Stimulated activated CD8-positive, alpha-beta memory T cell treated with anti-CD3 and anti-CD28 coated beads, Interleukin-2, amount 100 ng/mL, for 1 hour (primary cell): ENCODE measurements at places on chromosomes 16 and 17.

DNA sequence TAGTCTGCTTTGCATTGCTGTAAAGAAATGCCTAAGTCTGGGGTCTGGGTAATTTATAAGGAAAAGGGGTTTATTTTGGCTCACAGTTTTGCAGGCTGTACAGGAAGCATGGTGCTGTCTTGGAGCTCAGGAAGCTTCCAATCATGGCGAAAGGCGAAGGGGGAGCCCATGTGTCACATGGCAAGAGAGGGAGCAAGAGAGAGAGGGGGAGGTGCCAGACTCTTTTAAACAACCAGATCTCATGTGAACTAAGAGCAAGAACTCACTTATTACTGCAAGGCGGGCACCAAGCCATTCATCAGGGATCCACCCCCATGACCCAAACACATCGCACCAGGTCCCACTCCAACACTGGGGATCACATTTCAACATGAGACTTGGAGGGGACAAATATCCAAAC is 148.2 kb upstream of the HS3ST2 start:
- no peak for DNase-seq

- no peak for DNase-seq
Observed at GRCh38 chr16:74568961-74569631, 37.8 kb downstream of the GLG1 start.

DNA sequence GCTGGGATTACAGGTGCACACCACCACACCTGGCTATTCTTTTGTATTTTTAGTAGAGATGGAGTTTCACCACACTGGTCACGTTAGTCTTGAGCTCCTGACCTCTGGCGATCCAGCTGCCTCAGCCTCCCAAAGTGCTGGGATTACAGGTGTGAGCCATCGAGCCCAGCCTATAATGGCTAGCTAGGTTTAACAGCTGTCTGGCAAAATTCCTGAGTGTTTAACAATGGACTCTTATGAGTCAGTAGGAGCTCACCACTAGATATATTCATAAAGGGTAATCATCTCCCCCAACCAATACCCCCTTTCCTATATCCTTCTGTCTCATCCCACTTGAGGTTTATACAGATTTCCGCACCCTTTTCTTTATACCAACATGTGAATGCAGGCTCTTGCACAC is 91.5 kb upstream of the CDH13 start:
- DNase-seq: no peak

- DNase-seq: no peak
Observed at GRCh38 chr16:31050280-31051030, 17.1 kb downstream of the STX4 start.

- DNase-seq: no peak
Observed at GRCh38 chr17:733743-734142, 1.3 kb downstream of the TLCD3A start.

- no peak for DNase-seq
Observed at GRCh38 chr17:30332057-30332542, 1.8 kb downstream of the TMIGD1 start.
